ENCODE measurements at places on chromosomes 7 and 10.

DNA sequence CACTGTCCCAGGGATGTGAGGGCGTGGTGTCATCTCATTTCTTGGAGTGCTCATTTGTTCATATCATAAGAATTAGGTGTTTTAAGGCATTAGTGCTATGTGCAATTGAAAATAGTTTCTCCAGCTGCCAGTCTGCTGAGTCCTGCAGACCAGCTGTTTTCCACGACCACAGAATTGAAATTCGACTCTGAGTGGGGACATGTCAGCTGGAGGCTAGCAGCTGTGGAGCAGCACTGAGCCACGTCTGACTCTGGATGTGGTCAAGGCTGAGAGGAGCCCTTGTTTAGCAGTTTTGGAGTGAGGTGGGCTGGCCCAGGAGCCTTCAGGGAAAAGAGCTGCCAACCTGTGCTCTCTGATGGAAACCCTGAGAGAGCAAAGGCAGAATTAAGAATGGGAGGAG is 156.3 kb upstream of the GRB10 start:
- peak; percentile 23 for DNase-seq

DNA sequence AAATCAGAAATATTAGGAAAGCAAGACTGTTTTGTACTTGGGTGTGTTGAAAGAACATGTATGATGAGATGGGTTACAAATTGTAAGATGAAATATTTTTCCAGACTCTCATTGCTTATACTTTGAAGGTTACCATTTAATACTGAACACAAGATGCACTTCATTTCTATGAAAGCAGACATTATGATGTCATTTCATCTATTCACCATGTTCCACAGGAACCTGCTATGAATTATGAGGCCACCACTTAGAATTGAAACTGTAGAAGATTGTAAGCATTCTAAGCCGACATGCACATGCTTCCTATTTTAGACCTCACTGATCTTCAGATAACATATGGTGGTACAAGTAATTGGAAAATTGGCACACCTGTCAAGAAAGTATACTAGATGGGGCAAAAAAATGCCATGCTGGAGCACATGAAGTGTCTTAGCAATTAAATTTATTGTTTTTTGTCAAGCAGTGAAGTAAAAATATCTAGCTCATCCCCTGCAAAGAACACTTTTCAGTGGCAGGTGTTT is 195.0 kb downstream of the PHF14 start:
- DNase-seq: no peak

DNA sequence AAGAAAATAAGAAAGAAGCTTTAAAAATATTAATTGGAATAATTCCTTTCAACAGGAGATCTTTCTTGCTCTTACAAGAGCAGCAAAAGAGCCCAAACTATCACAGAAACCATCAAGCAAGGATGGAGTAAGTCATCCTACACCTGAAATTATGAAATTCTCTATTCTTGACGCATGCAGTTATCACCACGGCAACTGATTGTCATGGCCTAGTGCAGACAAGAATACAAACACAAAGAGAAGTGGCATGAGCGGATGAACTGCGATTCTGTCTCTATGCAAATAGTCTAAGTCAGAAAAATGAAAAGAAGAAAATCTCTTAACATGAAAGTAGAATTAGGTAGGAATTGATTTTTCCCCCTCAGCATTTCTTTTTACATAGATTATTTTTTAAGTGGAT is 54.8 kb upstream of the SLC35B4 start:
- DNase-seq: no peak

- no peak for DNase-seq
Measured at GRCh38 chr7:140156460-140157080, 20.2 kb downstream of the KDM7A start.

DNA sequence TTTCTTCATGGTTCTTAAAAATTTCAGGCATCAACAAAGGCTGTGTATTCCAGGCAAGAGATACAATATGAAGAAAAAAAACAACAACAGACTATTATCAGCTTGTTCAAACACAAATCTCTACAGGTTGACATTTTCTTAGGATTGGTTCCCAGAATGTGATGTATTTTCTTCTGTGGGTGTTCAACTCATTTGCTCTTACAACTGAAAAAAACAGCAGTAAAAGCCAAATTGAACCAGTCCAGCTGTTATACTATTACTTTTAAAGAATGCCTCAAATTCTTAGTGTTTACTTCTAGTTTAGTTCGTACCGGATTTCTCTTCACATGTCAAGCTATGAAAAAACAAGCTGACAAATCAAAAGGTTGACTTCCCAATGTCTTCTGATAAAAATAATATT is 60.7 kb downstream of the CNTNAP2 start:
- no peak for DNase-seq

DNA sequence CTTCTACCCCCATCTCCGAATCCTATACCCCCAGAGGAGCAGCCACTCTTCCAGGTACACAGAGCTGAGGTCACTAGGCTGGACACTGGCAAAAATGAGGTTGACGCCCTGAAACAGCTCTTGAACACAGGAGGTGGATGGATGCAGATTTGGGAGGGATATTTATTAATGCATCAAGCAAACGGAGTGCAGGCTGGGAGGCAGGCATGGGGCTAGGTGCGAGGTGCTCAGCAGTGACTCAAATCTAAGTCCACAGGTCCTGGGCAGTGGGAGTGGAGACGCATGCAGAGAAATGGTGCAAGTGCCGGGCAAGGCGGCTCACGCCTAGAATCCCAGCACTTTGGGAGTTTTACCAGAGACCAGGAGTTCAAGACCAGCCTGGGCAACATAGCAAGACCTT is 11.0 kb downstream of the GUSB start:
- DNase-seq: no peak

DNA sequence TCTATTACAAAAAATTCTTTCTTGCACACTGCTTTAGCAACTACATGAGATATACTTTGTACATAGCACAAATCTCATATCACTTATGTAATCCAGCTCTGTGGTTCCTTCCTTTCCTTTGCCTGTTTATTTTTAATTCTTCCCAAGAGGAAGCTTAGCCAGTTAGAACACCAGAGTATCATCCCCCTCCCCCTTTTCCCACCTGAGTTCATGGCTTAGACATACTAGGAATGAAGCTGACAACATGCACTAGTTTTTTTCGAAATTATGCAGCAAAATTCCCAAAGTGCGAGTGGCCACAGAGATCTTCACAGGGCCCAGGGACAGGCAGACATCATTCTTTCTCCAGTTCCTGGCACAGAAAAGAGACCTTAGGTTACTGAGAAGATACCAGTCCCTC is 17.8 kb downstream of the CAV1 start:
- no peak for DNase-seq

DNA sequence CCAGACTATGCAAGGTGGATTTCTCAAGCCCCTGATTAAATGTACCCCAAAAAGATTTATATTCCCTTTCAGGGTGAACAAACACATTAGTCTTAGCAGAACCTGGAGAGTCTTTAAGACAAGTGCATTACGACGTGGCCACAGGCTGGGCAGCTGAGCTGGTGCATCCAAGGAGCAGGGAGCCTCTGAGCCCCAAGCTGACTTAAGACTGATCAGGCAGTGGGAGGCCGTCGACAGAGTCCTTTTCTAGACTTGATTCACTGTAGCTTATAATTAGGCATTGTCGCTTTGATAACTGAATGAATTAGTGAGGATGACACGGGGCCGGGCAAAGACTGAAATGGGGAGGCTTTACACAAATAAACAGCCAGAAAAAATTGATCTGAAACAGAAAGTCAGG is 353.2 kb downstream of the GPAM start:
- no peak for DNase-seq

DNA sequence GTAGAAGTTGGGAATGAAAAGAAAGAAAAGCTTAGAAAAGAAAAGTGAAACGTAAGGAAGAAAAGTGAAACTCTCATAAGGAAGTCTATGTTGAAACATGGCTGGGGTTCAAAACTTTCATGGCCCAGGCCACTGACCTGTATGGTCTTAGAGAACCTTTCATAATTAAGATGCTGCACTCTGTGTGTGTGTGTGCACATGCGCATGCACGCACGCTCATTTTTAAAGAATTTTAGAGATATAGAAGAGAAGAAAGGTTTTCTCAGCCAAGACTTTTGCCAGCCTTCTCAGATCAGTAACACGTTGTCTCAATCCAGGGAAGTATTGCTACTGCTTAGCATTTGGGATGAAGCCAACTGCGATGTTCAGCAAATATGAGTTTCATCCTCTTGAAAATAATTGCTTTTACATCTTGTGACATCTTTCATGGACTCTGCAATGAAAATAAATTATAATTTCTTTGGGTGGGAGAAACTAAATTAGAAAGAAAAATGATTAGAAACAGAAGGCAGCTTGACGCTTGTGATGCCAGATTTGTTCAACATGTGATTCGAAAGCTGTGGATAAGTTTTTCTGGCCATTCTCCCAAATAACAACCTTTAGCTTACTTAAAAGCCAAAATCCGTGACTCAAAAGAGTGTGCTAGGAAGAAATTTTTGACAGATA is 16.2 kb upstream of the SLC26A4 start:
- DNase-seq: peak; percentile 83

GRCh38 chr7:6536262-6537260 is 14.7 kb downstream of the GRID2IP start:
- DNase-seq: no peak

GRCh38 chr10:90179696-90180407 is 478.5 kb downstream of the KIF20B start:
- DNase-seq: no peak

- DNase-seq: no peak
Measured at GRCh38 chr7:3670898-3671297, 369.8 kb downstream of the SDK1 start.

GRCh38 chr10:1183033-1183396 is 126.8 kb downstream of the WDR37 start:
- DNase-seq: no peak

DNA sequence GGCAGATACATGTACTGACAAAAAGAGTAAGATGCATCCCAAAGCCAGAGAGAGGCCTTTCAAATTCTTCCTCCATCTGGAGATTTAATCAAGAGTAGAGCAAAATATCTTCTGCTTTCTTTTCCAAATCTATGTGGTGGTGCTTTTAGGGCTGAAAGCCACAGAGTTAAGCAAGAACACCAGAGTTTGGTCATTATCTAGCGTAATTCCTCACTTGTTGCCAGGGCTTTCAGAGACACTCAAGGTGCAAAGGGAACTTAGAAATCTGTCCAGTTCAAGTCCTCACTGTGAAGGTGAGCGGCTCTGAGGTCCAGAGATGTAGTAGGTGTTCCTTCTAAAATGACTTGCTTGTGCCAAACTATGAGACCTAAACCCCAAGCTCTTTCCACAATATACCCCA is 10.9 kb upstream of the NFE2L3 start:
- DNase-seq: no peak

DNA sequence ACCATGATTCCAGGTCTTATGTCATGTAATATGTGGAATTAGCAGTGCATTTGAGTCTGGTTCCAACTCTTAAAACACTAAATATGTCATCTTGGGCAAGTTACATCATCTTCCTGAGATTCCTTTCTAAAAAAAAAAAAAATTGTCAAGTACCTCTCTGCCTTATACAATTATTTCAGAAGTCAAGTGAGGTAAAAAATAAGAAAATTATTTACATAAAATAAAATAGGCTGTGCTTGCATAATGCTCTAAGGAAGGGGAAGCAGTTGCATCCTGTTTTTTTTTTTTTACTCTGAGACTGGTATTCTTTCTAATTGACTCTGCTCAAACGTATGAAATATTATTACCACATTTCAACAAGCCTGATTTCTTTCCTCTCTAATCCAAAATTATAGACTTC is 55.1 kb upstream of the SEMA3A start:
- DNase-seq: no peak

DNA sequence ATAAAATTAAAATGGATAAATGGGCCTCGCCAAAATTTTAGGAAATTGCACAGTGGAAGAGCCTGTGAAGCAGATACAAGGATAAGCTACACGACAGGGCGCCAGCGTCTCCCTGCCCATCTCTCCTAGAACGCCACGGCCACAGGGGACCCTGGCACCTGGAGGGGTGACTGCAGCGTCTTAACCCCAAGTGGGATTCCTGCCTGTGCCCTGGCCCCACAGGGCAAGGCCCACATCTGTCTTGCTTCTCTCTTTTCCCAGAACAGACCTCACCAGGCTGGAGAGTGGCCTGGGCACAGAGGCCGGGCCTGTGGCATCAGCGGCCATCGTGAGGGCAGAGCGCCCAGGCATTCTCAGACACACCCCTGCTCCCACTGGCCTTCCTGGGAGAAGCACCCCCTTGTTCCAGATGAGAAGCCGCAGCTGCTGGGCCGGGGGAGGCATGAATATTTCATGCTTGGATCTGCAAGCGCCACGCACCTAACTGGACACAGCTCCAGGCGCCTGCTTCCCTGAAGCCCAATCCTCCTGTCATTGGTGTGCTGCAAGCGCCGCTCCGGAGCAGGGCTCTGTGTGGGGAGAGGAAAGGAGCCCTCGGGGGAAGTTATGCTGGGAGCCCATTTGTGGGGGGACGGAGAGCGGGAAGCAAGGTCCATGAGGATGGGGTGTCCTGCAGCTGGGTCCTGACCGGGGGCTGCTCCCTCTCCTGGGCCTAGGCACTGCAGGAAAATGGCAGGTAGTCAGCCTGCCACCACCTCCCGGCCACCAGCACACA is 153.5 kb downstream of the ELFN1 start:
- DNase-seq: no peak

- no peak for DNase-seq
Measured at GRCh38 chr10:28981007-28981406, 303.7 kb downstream of the BAMBI start.

DNA sequence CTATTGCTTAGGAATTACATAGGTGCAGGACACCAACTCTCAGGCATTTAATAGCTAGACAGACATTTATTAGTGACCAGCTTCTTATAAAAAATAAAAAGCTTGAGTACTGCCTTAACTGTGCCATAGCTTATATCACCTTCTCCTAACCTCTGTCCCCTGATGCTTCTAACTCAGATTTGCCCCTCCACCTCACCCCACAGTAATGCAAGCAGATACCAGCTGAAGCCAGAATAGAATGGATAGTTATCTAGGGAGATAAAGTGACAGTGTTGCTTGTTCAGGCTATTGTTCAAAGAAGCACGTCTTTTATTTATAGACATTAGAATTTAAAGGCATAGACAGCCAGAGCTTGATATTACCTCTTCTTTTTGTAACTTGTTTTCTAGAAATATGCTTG is 99.6 kb upstream of the GLCCI1 start:
- no peak for DNase-seq

GRCh38 chr10:88893611-88894010 is 13.6 kb downstream of the STAMBPL1 start:
- no peak for DNase-seq

GRCh38 chr10:86522510-86522855 is 891 bp upstream of the WAPL start:
- DNase-seq: peak; percentile 15

GRCh38 chr10:3053155-3053554 is 14.2 kb upstream of the PFKP start:
- DNase-seq: no peak

DNA sequence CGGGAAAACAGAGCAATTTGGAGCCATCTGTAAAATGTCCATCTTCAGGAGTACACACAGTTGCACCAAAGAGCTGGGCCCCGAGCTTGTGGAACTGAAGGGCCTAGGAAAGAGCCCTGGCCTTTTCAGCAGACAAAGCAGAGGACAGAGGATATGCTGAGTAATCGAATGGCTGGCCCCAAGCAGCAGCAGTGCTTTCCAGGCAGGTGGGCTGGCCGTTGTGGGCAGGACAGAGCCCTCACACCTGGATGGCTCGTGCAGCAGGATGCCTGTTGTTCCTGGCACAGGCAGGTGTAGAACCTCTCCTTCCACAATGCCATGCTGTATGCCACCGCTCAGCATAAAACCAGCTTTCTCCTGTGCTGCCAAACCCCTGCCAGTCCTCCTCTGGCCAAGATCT is 32.5 kb upstream of the TNS3 start:
- DNase-seq: no peak

All from right lung (tissue), 10 donors.